Mucosa of descending colon (tissue), 3 donors: ENCODE measurements at places on chromosomes 2 and 18. TPM values are rescaled to one million over a fixed set of nuclear protein-coding genes. Genes with fewer than 3 reads are reported as not detected.

- DNase-seq = no peak
Measured at GRCh38 chr2:144510294-144510991, 9.5 kb downstream of the ZEB2 start.

DNA sequence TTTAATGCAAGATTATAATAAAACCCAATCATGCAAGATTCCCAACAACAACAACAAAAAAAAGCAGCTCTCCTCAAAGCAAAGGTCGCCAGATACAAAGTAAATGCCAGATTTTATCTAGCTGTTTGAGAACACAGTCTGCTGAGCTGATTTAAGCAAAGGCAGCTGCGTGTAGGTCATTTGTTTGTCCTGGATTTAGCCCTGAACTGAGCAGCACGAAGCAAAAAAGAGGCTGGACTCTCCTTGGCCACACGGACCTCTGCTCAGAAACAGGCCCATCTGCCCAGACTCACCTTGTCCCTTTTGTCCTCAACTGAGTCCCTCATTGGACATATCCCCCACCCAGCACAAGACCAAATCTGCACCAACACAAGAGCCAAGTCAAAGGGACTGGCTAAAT is 91.5 kb downstream of the PID1 start:
- DNase-seq = no peak

DNA sequence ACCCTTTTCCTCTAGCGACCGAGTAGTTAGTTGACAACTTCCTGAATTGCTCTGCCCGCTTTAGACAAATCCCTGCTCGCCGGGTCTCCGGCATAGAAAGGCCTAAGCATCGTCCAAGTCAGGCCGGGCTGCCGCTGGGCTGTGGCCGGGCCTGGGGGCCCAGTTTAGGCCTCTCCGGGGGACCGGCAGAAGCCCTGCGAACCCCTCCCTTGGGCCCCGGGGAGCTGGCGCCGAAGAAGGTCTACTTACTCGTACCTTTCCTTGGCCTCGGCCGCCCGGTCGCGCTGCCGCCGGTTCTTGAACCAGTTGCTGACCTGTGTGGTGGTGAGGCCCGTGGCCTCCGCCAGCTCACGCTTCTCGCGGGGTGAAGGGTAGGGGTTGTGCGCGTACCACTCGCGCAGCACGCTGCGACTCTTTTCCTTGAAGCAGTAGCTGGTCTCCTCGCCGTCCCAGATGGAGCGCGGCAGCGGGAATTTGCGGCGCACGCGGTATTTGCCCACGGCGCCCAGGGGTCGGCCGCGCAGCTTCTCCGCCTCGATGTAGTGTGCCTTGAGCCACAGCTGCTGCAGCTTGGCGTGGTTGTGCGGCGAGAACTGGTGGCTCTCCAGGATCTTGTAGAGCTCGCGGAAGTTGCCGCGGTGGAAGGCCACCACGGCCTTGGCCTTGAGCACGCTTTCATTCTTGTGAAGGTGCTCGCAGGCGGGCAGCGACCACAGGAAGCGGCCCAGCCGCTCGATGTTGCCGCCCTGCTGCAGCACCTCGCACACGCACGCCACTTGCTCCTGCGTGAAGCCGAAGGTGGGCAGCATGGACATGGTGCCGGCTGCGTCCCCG is 739 bp downstream of the SIX2 start:
- peak; percentile 41 for DNase-seq

GRCh38 chr2:58569475-58570185 is 328.5 kb upstream of the FANCL start:
- no peak for DNase-seq

DNA sequence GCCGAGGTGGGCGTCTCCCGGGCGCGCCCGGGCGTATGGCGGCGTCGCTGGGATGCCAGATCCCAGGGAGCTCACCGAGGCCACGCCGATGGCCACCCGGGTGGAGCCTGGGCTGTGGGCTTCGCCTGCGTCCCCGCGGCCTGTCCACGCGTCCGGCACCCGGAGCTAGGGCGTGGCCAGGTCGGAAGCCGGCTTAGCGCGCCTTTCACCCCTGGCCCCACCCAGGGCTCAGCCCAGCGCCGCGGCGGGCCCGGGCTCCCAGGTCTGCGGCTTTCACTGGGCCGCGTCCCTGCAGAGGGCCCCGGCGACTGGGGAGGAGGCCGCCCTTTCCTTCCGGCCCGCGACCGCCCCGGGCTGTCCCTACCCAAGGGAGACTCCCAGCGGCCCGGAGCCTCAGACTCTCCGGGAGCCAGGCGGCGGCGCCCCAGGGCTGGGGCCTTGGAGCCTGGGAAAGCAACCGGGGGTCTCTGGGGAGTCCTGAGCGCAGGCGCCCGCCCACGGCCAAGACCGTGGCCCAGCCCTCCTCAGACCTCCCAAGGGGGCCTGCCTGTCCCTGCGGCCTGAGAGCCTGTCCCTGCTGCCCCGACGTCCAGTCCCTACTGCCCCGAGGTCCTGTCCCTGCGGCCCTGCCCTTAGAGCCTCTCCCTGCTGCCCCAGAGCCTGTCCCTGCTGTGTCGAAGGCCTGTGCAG is 36.3 kb upstream of the ITM2C start:
- DNase-seq = peak; percentile 25

- DNase-seq = no peak
Measured at GRCh38 chr2:215293879-215294278, 18.0 kb upstream of the ATIC start.

DNA sequence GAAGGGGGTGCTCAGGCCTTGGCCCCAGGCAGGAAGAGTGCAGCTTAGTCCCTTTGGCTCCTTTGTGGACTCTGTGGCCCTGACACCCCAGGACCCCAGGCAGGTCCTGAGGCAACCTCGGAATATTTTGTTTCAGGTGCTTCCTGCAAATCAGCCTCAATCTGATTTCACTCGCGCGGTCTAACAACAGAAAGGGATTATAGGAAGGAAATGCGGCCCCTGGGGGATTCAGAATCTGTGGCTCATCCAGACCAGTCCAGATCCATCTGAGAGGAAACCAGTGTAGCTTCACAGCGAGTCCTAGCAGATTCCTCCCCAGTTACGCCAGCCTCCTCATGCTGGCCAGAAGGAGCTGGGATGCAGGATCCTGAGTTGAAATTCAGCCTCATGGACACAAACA is 59.5 kb upstream of the YWHAQ start:
- no peak for DNase-seq

DNA sequence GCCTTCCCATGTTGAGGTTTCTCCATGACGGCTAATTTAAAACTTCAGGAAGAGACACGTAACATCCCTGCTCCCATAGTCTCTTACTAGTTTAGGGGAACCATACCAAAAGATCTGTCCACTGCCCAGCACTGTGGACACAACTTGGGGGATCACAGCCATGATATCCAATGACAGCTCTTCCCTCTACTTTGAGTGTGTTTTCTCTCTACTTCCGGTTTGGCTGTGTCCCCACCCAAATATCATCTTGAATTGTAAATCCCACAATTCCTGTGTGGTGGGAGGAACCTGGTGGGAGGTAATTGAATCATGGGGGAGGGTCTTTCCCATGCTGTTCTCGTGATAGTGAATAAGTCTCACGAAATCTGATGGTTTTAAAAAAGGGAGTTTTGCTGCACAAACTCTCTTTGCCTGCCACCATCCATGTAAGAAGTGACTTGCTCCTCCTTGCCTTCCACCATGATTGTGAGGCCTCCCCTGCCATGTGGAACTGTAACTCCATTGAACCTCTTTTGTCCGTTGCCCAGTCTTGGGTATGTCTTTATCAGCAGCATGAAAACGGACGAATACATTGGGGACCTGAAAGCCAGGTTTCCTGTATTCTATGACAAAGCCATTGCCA is 1.6 kb upstream of the MGAT4A start:
- no peak for DNase-seq

GRCh38 chr2:240431271-240431660 is 4.2 kb upstream of the GPC1 start:
- no peak for DNase-seq

GRCh38 chr2:212194396-212194795 is 344.2 kb downstream of the ERBB4 start:
- DNase-seq = no peak

- DNase-seq = no peak
Measured at GRCh38 chr2:196234672-196235071, 63.3 kb upstream of the STK17B start.

DNA sequence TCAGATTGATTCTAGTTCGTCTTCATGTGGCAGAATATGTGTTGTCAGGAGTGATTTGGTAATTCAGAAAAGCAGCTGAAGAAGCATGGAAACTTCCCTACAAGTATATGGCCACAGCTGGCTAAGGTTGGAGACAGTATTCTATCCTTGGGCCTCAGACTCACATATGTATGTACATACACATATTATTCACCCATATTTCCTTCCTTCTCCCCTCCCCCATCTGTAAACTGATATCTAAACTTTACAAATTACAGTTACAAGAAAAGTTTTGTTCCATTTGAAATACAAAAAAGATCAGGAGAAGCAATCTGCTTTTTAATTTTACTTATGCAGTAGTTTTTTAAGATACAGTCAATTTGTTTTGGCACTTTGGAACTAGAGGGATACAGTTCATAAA is 3.1 kb downstream of the SP3 start:
- peak; percentile 19 for DNase-seq

- no peak for DNase-seq
Measured at GRCh38 chr2:188146888-188147287, 144.8 kb upstream of the GULP1 start.

- DNase-seq = no peak
Measured at GRCh38 chr2:162992828-162993227, 154.3 kb upstream of the KCNH7 start.

DNA sequence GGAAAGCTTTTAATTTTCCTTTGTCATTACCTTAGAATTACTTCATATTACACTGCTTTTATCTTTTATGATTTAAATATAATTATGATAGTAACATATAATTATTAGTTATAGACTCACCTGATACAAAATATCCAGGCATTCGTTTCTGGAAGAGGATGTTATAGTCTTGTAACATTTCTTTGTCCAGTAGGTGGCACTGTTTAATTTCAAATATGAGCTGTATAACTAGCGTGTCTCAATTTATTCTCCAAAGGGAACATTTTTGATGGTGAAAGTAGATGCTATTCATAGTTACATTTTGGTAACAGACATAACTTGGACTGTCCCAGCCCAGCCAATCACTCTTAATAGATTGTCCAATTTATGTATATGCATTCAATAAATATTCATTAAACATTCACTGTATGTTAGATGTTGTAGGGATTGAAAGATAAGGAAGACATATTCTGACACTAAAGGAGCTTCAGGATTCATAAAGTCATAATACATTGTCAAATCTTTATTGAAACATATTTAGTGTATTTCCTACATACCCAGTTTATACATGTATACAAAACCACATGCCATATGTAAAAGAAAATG is 19.2 kb downstream of the DAW1 start:
- no peak for DNase-seq

DNA sequence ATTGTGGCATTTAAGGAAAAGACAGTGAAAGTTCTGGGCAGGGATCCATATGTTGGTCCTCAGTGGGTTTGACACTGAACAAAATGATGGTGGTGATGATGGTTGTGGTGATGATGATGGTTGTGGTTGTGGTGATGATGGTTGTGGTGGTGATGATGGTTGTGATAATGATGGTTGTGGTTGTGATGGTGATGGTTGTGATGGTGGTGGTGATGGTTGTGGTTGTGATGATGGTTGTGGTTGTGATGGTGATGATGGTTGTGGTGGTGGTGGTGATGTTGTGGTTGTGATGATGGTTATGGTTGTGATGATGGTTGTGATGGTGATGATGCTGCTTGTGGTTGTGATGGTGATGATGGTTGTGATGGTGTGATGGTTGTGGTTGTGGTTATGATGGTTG is 308.7 kb downstream of the AGAP1 start:
- no peak for DNase-seq

GRCh38 chr2:163397451-163397850 is 338.4 kb downstream of the FIGN start:
- no peak for DNase-seq

- no peak for DNase-seq
Measured at GRCh38 chr2:11016735-11017388, 105.1 kb downstream of the KCNF1 start.

DNA sequence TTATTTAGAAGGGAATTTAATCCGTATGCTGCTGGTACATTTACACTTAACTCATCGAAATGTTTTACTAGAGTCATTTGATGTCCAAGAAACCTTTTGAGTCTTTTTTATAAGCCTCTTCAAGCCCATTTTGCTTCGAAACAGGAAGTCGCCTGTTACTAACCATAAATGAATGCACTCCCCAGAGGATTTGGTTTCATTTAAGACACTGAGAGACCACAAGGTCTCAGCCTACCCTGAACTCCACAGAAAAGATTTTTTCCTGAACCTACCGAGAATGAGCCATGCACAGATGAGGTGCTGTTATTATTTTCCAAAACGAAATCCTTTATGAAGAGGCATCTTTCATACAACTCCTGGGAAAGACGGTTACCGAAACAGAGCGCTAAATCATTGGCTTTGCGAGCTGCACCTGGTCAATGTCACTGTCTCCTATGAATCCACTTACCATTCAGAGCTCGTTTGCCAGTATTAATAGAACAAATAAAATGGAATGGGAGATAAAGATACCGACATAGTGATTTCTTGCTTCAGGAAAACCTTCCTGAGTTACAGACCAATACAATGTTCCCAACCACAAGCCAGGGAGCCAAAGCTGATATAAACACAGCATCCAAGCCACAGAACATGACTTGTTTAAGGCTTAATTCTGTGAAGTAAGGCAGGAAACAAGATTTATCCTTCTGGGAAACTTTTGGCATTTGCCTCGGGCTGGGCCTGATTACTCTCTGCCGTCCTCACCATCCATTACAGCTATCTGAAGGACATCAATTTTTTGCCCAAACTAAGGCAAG is 382.1 kb downstream of the OSR1 start:
- DNase-seq = no peak

DNA sequence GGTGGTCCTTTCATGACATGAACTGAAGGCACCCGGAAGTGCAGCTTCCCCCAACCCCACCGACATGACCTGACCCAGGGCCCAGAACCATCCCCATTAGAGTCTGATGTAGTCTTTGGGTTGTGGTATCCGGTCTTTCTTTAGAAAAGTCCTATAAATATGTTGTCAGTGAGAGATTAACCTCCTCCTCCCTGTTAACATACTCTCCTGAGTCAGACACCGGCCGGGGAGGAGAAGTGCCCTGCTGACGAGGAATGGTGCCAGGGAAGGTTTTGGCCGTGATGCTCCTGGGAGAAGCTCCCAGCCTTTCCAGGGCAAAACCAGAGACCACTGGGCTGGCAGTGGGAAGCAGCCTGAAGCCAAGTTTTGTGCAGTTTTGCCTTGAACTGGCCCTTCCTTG is 109.0 kb downstream of the LAMA3 start:
- no peak for DNase-seq

- no peak for DNase-seq
Measured at GRCh38 chr2:206311026-206311425, 36.6 kb downstream of the ZDBF2 start.

The LGALSL gene
- 37.6 TPM for total RNA-seq

The TMEM198 gene
- 2.7 TPM for total RNA-seq

The CRYBA2 gene
- total RNA-seq = 5.0 TPM

The USP37 gene
- 14.3 TPM for total RNA-seq

The RPRM gene
- total RNA-seq = 9.2 TPM

The NAB1 gene
- total RNA-seq = 28.9 TPM

The SERPINB10 gene
- not detected for total RNA-seq

The FSHR gene
- not detected for total RNA-seq
